Breast epithelium (tissue), 4 donors: ENCODE measurements at places on chromosomes 5 and 9.

DNA sequence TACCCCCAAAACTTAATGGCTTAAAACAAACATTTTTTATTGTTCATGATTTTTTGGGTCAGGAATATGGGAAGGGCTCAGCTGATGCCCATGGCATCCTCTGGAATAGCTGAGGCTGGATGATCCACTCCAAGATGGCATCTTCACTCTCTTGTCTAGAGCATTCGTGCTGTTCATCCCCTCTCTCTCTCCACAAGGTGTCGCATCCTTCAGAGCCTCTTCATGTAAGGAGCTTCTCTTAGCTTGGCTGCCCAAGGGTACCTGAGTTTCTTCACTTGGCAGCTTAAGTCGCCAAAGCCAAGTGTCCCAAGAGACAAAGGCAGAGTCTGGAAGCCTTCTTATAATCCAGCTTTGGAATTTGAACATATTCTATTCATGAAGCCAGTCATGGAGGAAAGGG, 294.7 kb downstream of the CHSY3 start:
- no peak for DNase-seq

DNA sequence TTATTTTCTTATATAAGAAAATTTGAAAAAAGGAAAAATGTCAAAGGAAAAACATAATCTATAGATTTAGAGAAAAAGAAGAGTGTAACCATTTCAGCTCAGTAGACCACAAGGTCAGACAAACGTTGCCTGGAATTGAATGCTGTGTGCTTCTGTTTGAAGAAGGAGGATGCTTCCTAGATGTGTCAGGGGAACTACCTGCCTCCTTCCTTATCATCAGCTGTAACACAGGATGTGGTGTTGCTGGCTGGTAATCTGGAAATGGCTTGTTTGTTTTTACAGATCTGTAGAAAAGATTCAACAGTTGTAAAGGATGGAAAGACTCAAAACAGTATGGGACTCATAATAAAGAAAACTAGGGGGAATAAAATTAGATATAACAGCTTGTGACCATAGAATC, 160.7 kb upstream of the MEF2C start:
- no peak for DNase-seq

DNA sequence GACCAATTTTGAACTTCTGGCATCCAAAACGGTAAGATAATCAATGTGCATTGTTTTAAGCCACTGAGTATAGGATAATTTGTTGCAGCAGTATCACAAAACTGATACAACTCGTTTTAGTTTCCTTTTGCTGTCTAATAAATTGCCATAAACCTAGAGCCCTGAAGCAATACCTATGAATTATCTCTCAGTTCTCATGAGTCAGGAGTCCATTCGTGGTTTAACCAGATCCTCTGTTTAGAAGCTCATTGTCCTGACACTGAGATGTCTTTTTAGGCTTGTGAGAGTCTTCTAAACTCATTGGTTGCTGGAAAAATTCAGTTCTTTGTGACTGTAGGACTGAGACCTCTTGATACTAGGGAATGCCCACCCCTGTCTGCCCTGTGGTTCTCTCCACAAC, 262.9 kb downstream of the SEMA5A start:
- no peak for DNase-seq

DNA sequence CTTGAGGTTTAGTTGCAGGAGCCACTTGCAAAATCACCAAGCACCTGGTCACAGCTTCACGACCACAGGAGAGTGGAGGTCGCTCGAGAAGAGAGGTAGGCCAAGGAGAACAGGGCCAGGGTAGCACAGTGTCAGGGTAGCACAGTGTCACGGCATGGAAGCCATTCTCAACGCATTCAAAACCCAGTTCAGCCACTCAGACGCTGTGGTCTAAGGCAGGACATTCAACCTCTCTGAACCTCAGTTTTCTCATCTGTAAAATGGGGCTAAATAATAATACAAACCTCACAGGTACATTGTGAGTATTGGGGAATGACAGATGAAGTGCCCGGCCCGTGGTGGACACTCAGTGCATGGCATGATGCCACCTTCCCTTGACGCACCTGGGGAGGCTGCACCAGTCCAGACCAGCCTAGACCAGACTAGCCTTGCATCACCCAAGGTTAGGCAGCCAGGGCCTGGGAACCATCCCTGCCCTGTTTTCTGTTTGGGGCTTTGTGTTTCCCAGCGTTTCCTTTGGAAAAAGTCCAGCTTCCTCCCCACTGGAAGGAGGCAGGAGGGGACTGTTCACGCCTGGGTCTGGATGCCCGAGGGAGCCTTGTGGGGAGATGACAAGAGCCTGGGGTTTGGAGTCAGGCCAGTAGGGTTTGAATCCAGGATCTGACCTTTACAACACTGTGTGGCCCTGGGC, 7.8 kb upstream of the LMX1B start:
- no peak for DNase-seq

- DNase-seq, result no peak
These were observed 9.1 kb upstream of the OR2S2 start for GRCh38 chr9:35967042-35967441.

- no peak for DNase-seq
These were observed 28.5 kb downstream of the ANKDD1B start for GRCh38 chr5:75639535-75640311.
